ENCODE measurements at places on chromosomes 4 and X.

GRCh38 chrX:154502989-154503388 is 12.6 kb upstream of the SLC10A3 start:
- DNase-seq: no peak

DNA sequence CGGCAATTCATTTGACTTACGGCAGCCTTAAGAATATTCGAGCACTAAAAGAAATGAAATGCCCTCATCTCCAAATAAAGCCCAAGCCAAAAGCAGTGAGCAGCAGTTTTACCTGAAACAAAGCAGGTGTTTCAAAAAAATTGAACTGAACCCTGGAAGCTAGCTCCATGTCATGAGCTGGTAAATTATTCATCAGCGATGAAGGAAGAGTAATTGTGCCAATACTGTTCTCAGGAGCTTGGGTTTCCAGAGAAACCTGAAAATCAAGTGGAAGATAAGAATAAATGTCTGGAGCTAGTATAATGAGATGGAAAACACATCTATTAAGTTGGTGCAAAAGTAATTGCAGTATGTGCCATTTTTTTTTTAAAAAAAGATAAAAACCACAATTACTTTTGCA is 24.0 kb upstream of the PHKA2 start:
- DNase-seq: no peak

DNA sequence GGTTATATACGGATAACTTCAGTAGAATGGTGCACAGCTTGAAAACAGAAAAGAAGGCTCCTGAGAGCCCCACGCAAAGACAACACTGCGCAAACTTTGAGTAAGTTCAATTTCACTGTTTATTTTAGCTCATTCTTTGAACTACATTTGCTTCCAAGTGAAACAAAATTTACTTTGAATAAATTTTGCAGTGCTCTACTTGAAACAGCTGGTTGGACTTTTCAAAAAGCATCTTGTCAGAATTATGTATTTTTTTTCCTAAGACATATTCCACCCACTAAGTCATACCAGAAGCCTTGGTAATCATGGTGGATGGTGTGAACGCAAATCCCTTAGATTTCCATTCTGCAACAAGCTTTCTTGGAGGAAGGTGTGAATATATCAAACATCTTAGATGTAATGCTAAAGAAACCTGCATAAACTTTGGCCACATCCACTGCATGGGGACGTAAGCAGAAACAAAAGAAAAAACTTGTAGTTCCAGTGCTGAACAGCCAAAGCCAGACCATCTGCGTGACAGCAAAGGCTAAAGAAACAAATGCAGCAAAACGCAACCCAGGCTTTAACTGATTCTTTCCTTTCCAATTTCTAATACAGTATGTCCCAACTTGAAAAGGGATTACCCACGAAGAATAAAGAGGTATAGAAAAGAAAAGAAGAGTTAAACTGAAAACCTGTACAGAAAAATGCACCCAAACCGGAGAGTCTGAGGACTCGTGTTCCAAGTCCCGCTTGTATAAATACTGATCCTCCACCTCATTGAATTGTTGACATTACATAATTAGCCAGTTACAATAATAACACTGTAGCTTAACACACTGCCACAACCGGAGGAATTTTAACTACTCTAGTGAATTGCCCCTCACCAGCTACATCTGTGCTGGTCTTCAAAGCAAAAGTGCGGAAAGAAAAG is 90.9 kb downstream of the SH3RF1 start:
- no peak for DNase-seq

DNA sequence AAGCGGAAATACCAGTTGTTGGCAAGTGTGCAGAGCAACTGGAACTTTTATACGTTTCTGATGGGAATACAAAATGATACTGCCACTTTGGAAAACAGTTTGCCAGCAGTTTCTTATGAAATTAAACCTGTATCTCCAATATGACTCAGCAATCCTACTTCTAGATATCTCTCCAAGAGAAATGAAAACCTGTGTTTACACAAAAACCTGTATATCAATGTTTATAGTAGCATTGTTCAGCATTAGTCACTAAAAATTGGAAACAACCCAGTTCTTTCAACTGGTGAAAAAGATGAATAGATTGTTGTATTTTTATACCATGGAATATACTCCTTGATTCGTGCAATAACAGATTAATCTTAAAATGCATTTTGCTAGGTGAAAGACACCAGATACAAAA is 26.8 kb downstream of the ATP7A start:
- no peak for DNase-seq

DNA sequence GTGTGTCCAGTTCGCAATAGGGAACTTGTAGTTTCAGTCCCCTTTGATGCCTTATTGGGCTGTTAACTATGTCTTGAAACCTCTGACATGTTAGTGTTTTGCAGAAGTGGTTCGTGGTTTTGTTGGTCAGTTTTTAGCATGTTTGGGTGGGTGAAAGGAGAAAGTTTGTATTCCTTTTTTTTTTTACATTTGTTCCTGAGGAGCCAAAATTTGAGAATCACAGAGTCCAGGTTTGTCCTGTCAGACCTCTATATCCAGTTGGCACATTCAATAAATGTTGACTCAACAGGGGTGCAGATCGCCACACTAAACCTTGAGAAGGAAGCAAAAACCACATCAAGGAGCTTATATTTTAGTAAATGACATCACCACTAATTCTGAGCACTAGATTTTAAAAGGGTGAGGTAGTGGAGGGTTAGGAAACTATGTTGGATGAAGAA is 26.2 kb downstream of the DLG3 start:
- DNase-seq: no peak

- no peak for DNase-seq
These were observed 1.2 kb downstream of the WDR44 start for GRCh38 chrX:118347131-118347530.

GRCh38 chr4:140291259-140291658 is 82.2 kb upstream of the SCOC start:
- no peak for DNase-seq

- DNase-seq: no peak
These were observed 7.6 kb upstream of the SRPK3 start for GRCh38 chrX:153773218-153773611.

GRCh38 chr4:96703265-96703664 is 863.4 kb downstream of the PDHA2 start:
- DNase-seq: no peak
